ENCODE measurements at places on chromosomes 16 and 17.

DNA sequence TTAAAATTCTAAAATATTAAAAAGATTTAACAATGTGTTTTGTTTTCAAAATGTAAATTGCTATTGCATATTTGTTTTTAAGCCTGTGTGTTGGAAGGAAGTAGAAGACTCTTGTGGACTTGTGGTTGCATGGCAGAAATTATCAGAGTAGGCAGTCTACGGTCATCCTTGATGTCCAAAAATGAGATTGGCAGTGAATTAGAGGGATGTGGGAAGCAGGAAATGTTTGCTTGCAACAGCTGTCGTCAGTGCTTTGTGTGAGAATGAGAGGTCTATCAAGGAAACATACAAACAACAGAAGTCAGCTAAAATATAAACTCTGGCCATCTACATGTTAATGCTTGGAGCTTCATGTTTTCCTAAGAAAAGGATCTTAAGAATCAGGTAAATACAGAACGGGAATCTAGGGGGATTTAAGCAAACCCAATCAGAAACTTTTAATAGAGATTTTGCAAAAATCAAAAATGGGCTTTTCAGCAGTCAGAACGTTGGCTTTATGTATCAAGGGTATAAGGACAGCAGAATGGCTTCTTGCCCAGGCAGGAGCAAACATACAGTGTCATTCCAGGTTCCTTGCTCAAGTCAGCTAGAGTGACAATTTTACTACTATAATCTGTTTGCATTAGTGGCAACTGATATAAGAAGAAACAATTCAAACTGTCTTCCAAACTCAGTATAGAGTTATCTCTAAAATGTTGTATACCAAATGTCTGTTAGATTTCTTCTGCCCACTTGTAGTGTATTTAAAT, 196.7 kb downstream of the CYB561 start:
- DNase-seq, result no peak

DNA sequence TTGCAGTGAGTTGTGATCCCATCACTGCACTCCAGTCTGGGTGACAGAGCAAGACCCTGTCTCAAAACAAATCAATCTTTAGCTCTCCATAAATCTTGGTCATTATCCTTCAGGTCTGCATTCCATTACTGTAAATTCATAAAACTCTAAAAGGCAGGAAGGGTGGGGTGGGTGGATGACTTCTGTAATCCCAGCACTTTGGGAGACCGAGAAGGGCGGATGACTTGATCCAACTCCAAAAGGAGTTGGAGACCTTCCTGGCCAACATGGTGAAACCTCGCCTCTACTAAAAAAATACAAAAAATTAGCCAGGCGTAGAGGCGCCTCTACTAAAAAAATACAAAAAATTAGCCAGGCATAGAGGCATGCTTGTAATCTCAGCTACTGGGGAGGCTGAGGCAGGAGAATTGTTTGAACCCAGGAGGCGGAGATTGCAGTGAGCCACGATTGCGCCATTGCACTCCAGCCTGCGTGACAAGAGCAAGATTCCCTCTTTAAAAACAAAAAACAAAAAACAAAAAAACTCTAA, 2.2 kb upstream of the UBE2Z start:
- no peak for DNase-seq

GRCh38 chr17:80924807-80925610, 66.6 kb upstream of the CHMP6 start:
- DNase-seq, result no peak

- no peak for DNase-seq
Observed at GRCh38 chr17:74677558-74678466, 34.9 kb downstream of the CD300LF start.

DNA sequence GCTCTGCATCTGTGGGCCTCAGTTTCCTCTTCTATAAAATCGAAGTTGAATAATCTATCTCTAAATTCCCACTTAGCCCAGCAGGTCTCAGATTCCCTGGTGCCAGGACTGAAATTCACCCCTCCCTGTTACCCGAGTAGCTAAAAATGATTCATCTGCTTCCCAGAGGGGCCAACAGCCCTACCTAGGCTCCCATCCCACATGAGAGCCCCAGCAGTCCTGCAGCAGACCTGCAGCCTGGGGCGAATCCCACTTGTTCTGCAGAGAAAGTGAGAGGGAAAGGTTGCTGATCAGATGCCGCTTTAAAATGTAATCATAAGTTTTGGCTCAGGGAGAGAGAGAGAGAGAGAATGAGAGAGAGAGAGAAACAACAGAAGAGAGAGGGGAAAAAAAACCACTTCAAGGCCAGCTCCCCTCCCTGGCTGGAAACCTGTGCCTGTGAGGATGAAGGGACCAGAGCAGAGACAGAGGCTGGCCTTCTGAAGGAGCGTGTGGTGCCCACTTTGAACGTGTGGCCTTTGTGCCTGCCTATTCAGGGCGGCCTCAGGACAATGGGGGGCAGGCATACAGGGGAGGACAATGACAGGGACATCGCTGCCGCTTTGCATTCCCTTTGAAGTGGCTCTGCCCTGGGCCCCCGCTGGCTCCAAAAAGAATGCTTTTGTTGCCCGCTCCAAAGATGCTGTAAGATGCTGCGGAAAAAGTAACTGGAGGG, 85.2 kb upstream of the NKD1 start:
- no peak for DNase-seq

DNA sequence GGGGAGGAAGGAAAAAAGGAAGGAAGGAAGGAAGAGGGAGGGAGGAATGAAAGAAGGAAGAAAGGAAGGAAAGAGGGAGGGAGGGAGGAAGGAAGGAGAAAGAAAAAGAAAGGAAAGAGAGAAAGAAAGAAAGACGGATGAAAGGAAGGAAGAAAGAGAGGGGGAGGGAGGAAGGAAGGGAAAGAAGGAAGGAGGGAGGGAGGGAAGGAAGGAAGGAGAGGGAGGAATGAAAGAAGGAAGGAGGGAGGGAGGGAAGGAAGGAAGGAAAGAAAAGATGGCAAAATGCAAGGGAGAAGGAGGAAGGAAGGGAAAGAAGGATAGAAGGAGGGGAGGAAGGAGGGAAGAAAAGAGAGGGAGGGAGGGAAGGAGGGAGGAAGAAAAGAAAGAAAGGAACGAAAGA, 257.3 kb upstream of the C16orf82 start:
- DNase-seq, result no peak

DNA sequence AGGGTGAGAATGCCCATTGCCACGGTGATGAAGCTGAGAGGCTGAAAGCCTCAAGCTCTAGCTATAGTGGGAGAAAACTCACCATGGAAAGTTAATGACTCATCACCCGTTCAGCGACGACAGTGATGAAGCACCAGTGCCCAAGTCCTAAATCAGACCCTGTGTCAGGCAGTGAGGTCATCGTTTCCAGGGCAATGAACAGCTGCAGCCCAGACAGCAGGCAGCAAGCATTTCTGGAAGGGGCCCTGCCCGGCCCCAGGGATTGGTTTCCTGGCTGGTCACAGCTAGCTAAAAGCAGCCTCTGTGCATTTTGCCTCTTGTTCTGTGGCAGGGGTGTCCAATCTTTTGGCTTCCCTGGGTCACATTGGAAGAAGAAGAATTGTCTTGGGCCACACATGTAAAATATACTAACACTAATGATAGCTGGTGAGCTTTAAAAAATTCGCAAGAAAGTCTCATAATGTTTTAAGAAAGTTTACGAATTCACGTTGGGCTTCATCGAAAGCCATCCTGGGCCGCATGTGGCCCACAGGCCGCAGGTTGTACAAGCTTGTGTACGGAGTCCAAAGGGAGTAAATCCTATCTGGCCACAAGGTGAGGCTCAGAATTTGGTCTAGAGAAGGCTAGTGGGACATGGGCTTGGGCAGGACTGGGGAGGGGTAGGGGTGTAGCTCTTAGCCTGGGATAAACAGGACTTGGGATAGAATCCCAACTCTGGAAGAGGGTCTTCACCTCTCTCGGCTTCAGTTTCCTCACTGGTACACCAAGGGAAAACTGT, 40.6 kb downstream of the MIS12 start:
- no peak for DNase-seq

DNA sequence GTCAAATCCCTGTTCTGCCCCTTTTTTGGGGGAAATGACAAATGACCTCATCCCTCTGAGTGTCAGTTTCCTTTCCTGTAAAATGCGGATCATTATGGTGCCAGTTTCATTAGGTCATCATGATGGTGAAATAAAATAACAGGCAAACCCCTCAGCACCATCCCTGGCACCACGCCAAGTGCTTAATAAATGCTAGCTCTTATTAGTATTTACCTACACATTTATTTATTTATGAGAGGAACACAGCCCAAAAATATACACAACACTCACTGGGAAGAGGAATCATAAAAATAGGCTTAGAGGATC, 28.6 kb upstream of the GPRC5B start:
- no peak for DNase-seq

DNA sequence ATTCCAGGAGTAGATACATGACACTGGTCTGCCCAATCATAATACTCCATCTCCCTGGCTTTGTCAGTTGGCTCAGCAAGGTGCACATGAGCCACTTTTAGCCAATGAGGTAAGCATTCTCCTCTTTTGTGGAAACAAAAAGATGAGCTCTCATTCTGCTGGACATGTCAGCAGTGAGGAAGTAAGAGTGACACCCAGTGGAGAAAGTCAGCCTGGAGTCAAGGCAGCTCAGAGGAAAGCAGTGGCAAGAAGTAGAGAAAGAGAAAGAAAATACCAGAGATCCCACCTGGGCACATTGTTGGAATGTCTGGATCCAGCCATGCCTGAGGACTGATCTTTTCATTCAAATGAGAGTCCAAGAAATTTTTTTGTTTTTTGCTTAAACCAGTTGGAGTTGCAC, 496.9 kb upstream of the C16orf82 start:
- DNase-seq, result peak; percentile 43

DNA sequence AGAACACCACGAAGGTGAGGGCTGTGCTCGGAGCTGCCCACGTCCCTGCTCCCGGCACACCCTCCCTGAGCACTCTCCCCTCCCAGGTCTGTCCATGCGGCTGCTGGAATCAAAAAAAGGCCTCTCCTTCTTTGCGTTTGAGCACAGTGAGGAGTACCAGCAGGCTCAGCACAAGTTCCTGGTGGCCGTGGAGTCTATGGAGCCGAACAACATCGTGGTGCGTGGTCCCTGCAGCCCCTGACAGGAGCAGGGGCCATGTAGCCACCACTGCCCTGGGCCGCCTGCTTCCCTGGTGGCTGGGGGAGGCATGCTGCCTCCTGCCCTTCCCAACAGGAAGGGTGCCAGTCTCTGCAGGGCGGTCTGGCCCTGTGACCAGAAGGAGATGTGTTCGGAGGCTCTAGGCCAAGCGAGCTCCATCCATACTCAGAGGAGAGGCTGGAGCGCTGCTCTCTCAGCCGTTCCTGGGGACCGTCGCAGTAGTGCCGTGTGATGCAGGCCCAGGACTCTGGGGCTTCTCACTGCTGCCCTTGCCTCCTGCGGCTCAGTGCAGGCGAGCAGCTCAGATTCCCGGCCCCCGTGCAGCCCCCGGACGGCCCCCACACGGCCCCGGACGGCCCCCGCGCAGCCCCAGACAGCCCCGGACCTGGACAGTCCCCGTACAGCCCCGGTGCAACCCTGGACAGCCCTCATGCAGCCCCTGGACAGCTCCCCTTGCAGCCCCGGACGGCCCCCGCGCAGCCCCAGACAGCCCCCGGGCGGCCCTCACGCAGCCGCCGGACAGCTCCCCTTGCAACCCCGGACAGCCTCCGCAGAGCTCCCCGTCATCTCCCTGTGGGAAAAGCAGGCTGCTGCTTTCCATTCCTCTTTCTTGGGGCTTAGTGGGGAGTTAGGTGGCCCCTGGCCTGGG, 20.5 kb downstream of the TCF25 start:
- no peak for DNase-seq

- no peak for DNase-seq
Observed at GRCh38 chr17:10325031-10325695, 47.6 kb downstream of the MYH13 start.

DNA sequence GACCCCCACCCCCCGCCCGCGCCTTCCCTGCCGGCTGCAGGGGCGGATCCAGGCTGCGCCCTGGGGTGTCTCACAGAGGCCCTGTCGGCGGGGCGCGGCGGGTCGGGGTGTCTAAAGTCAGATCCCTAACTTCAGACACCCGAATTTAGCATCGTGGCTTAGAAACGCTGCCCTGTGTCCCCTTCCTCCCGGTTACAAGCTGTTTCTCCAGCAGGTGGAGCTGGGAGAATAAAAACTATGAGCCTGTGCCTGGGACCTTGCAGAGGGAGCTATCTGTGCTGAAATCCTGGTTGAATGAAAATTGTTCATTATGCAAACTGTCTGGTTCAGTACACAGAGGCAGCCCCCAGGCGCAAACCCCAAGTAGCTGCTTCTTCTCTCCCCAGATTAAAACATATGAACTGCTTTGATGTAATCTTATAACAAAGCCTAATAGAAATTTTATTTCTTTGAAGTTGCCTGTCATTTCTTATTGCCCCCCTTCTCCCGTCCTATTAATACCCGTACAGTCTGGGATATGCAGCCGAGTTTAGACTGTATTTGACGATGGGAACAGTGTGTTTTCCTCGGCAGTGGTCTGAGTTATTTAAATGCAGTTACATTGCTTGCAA, 79.0 kb downstream of the RPA1 start:
- peak; percentile 39 for DNase-seq

DNA sequence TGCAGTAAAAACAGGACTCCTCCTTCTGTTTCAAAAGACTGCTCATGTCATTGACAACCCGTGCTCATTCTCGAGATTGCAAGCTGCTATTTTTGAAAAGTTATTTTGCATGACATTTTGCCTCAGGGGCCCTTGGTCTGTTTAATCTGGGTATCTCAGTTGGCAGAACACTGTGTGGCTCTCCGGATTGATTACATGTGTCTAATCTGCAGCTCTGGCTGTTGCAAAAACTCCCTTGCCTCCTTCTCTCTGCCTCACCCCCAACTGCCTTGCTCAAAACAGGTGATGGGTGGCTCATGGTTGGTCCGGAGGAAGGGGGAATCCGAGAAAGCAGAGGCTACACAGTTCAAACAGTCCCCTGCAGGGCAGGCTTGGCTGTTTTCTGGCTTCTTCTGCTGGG, 25.3 kb downstream of the GINS3 start:
- no peak for DNase-seq

- DNase-seq, result no peak
Observed at GRCh38 chr16:86716649-86717048, 138.3 kb downstream of the FOXL1 start.

DNA sequence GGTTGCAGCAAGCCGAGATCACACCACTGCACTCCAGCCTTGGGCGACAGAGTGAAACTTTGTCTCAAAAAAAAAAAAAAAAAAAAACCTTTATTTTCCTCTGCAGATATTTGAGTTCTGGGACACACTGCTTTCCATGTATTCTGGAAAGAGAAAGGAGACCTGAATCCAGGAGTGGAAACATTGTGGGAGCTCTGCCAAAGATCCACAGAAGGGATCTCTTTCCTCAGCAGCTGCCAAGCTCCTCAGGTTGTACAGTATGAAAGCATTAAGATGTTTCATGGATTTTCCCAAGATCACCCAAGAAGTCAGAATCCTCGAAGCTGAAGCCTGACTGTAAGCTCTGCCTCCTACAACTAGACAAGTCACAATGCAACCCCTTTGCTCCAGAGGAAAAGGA, 13.5 kb downstream of the NPRL3 start:
- DNase-seq, result no peak
